ENCODE measurements at places on chromosomes 13 and 19.

DNA sequence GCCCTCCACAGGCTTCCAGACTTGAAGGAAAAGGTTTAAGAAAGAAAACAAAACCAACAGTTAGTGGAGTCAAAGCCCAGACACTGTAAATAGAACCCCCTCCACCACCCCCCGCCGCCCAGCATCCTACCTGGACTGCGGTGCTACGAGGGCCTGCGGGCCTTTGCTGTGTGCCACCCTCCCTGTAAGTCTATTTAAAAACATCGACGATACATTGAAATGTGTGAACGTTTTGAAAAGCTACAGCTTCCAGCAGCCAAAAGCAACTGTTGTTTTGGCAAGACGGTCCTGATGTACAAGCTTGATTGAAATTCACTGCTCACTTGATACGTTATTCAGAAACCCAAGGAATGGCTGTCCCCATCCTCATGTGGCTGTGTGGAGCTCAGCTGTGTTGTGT is 6.3 kb upstream of the GARIN5A start:
- no peak for DNase-seq

DNA sequence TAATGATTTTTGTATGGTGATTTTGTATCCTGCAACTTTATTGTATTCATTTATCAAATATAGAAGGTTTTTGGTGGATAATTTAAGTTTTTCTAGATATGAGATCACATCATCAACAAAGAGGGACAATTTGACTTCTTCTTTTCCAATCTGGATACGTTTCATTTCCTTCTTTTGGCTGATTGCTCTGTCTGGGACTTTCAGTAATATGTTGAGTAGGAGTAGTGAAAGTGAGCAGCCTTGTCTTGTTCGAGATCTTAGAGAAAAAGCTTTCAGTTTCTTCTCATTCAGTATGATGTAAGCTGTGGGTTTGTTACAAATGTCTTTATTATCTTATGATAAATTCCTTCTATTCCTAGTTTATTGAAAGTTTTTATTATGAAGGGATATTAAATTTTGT is 352.0 kb upstream of the DACH1 start:
- no peak for DNase-seq

DNA sequence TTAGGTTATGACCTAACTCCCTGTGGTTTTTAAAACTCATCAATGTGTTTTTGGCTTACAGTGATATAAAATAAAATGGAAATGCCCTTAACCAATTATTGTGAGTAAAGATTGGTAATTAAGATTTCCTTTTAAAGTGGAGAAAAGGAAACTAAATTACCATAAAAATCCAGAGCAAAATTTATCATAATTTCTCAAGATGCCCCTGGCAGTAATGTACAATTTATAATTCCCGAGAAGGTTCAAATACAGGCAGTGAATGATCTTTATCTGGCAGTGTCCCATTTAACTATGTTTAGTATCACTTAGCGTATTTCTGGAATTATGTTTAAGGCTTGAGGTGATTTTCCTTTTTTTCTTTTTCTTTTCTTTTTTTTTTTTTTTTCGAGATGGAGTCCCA is 61.5 kb downstream of the ESD start:
- DNase-seq, result no peak

DNA sequence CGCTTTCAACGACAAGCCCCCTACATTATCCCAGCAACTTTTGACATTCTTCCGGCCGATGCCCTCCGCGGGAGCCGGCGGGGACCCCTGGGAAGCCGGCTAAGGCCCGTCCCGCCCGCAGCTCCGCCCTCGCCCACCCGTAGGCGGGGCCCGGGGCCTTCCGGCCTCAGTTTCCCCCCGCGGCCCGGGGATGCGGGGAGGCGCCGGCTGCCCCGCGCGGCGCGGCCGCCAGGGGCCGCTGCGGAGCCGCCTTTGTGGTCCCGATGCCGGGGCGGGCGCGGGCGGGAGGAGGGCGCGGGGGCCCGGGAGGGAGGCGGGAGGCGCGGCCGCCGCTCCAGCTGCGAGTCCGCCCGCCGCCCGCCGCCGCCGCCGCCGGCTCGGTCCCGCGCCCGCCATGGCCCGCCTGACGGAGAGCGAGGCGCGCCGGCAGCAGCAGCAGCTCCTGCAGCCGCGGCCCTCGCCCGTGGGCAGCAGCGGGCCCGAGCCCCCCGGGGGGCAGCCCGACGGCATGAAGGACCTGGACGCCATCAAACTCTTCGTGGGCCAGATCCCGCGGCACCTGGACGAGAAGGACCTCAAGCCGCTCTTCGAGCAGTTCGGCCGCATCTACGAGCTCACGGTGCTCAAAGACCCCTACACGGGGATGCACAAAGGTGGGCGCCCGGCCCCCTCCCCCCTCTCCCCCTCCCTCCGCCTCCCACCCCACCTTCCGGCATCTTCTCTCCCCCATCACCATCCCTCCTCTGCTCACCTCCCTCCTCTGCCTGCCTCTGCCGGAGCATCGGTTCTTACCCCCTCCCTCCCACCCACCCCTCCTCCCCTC is at the start of gene CELF5:
Gene CELF5, plus strand, starts transcription at position 316 of the 823 bp plus-strand sequence. Its CDS starts 79 bp downstream, at position 395.
- no peak for DNase-seq

DNA sequence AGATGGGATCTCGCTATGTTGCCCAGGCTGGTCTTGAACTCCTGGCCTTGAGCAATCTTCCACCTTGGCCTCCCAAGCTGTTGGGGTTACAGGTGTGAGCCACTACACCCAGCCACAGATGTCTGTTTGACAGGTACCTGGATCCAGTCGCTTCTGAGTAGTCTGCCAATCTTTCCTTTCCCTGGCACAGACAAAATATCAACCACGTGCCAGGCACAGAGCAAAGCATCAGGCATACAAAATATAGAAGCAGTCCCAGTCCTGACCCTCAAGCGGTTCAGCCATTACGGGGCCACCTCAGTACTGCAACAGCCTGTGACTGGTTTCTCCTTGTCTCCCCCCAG is 3.8 kb downstream of the ELAVL1 start:
- no peak for DNase-seq

DNA sequence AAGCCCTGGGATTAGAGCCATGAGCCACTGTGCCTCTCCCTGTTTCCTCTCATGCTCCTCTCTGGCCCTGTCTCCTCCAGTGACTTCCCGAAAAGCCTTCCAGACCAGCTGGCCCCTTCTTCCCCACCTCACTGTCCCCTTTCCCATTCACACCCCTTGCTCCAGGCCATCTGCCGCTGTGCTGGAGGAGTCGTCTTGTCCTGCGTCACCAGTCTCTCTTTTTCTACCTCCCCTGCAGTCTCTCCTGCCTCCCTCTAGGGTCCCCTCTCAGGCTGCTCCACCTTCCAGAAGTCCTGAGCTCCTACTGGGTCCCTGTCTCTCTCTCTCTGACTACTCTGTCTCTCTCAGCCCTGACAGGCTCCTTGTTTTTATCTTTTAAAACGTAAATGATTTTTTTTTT is 5.3 kb upstream of the FFAR1 start:
- peak; percentile 69 for DNase-seq

- no peak for DNase-seq
Measured at GRCh38 chr19:58170860-58171259, 12.0 kb upstream of the ZNF274 start.

- DNase-seq, result no peak
Measured at GRCh38 chr19:3648037-3648905, 21.7 kb upstream of the CACTIN start.

DNA sequence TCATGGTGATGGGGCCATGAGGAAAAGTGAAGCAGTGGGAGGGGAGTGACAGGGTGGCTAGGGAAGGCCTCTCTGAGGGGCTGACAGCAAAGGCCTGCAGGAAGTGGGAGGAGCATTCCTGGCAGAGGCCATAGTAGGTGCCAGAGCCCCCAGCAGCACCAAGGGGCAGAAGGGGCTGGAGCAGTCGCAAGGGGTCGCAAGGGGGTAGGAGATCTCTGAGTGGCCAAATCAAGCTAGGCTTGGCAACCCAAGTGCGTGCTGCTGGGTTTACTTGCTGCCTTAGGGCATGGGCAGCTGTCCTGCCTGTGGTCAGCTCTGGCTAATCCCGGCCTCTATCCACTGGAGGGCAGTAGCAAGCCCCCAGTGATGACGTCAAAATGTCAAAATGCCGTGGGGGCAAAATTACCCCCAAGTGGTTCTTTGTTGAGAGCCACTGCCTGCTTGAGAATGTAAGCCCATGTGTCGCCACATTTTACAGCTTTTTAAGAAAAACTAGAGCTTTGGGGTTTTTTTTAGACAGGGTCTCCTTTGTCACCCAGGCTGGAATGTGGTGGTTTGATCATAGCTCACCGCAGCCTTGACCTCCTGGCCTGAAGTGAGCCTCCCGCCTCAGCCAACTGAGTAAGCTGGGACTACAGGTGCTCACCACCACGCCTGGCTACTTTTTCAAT is 11.8 kb downstream of the CCDC97 start:
- peak; percentile 92 for DNase-seq

DNA sequence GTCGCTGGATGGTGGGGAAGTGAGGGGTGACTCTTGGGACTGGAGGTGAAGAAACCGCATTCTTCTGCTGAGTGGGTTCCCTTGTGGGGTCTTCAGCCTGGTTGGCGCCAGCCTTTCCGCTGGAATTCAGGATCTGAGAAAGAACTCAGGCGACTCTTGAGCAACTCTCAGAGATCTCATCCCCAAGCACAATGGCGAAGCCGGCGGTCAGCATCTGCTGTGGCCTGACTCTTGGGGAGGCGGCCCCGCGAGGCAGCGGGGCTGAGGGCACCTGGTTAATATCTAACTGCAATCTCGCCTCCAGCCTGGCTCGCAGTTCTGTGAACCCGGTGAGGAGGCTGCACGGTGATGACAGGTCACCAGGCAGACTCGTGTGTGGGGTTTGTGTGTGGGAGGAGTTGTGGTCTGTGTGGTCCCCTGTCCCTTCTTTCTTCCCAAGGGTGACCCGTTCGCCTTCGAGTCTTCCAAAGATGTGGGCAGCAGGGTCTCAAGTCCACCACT is 883 bp downstream of the ZNF441 start:
- peak; percentile 40 for DNase-seq

GRCh38 chr19:37936166-37936565 is 29.2 kb downstream of the SIPA1L3 start:
- DNase-seq, result no peak

DNA sequence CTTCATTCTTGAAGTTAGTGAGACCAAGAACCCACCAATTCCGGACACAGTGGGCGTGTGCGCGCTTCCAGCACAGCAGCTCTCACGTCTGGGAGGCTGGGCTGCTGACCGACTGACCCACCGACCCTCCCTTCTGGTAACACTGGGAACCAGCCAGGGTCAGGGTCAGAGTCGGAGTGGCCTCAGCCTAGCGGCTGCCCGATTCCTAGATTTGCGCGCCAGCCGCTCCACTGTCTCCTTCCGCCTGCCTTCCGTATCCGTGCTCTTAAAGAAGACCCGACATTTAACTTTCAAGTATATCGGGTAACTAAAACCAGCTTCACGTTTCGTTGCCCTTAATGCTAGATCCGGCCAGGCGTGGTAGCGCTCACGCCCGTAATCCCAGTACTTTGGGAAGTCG is 41.1 kb downstream of the SERP2 start:
- DNase-seq, result no peak

GRCh38 chr13:110772091-110772984 is 58.8 kb downstream of the ING1 start:
- DNase-seq, result no peak

DNA sequence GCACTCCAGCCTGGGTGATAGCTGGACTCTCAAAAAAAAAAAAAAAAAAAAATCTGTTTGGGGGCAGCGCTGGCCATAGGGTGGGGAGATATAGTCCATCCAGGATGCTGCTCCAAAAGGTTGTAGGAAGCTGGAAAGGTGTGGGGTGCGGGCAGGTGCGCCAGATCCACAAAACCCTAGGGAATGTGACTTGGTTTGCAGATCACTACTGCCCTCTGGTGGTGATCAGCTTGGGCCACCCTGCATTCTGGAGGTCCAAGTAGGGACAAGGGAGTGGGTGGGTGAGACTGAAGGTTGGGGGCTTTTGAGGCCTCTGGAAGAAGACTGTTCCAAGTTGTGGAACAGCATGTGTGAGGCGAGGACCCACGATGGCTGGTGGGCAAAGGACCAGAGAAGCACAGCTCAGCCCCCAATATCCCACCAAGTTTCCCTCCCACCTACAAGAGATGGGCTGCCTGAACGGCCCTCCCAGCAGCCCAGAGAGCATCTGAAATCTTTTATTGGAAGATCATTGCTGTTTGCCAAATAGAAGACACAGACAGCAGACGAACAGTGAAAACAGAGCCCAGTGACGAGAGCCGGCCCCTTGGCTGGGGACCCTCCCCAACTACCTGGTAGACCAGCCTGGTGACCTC is 10.4 kb upstream of the TYK2 start:
- peak; percentile 82 for DNase-seq

- DNase-seq, result no peak
Measured at GRCh38 chr19:17125062-17125727, 49.6 kb downstream of the MYO9B start.

- DNase-seq, result no peak
Measured at GRCh38 chr19:5392486-5392885, 51.9 kb upstream of the PTPRS start.

DNA sequence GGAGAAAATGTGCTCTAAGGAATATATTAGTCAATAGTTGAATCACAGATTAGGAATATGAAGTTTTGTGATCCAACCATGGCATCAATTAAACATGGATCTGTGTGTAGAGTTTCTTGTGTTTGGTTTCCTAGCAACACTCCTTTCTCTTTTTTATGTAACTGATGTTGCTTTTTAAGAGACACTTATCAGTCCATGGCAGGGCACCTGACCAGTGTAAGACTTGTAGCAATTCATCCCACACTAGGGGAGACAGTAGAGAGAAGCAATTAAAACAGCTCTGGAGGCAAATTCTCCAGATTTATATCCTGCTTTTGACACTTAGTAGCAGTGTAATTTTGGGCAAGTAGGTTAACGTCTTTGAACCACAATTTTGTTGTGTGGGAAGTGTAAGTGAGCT is 1229.0 kb downstream of the PCDH9 start:
- DNase-seq, result no peak

- no peak for DNase-seq
Measured at GRCh38 chr13:105914291-105915036, 621.0 kb downstream of the EFNB2 start.

DNA sequence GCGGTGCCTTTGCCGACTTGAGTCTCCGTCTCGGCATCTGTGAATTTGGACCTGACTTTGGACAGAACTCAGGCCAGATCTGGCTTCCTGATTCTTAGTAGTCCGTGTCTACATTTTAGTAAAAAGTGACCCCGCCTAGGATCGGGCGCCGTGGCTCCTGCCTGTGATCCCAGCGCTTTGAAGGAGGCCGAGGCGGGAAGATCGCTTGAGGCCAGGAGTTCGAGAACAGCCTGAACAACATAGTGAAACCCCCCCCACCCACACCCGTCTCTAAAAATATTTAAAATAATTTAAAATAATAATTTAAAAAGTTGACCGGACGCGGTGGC is 849 bp upstream of the TCF3 start:
- DNase-seq, result no peak

GRCh38 chr19:53130506-53130905 is 2.2 kb downstream of the ZNF415 start:
- DNase-seq, result peak; percentile 15

- peak; percentile 96 for DNase-seq
Measured at GRCh38 chr19:16417660-16418596, 53.8 kb downstream of the EPS15L1 start.

DNA sequence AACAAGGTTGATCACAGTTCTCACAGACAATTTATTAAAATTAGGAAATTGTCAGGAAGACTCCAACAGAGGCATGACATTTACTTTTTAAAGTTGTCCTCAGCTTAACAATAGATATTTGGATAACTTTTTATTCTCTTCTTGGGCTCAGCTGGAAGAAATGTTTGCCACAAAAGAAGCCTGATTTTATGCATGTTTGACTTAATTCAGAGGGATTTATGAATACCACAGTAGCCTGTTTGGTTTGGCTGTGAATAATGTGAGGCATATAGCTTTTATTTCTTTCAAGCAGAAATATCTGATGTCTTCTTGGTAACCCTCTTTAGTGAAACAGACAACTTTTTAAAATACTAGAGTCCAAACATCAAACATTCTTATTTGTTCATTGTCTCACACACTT is 1464.5 kb upstream of the SLC10A2 start:
- DNase-seq, result no peak

- no peak for DNase-seq
Measured at GRCh38 chr19:19151418-19151817, 13.1 kb upstream of the TMEM161A start.
